Stimulated activated CD4-positive, alpha-beta T cell treated with anti-CD3 and anti-CD28 coated beads, Interleukin-4, amount 100 ng/mL, for 4 hours (primary cell): ENCODE measurements at places on chromosomes 3 and 15.

- no peak for DNase-seq
Measured at GRCh38 chr3:5301651-5302297, 114.3 kb downstream of the EDEM1 start.

- DNase-seq: no peak
Measured at GRCh38 chr15:64068133-64068532, 21.8 kb upstream of the DAPK2 start.

- DNase-seq: no peak
Measured at GRCh38 chr3:184604615-184605290, 43.2 kb downstream of the EPHB3 start.

- no peak for DNase-seq
Measured at GRCh38 chr3:8768364-8769087, 887 bp downstream of the OXTR start.

- no peak for DNase-seq
Measured at GRCh38 chr15:67564021-67564967, 21.8 kb downstream of the MAP2K5 start.

- DNase-seq: no peak
Measured at GRCh38 chr15:62844564-62845240, 197.8 kb upstream of the TPM1 start.

GRCh38 chr3:170002879-170003278, 34.9 kb upstream of the GPR160 start:
- DNase-seq: no peak

DNA sequence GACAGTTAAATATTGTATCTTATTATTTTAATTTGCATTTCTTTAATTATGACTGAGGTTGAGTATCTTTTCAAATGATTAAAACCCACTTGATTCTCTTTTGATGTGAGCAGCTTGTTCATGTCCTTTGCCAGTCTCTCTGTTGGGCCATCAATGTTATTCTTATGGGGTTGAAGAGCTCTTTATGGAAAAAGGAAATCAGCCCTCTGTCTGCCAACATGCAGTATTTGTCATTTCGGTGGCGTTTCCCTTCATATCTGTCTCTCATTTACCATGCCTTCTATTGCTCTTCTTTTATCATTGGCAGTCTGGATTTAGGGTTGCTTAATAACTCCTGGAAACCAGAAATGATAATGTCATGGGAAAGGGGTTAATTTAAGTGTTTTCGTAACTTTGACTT, 340.7 kb upstream of the DNAJC19 start:
- DNase-seq: no peak

GRCh38 chr3:41026394-41027177, 172.7 kb upstream of the CTNNB1 start:
- no peak for DNase-seq
